ENCODE measurements at places on chromosomes 16 and 17. TPM values are rescaled to one million over a fixed set of nuclear protein-coding genes. Genes with fewer than 3 reads are reported as not detected.

The PRRT2 gene
- total RNA-seq, result 4.1 TPM

The LGALS9B gene
- not detected for total RNA-seq

The CCL14 gene
- not detected for total RNA-seq

GRCh38 chr17:75778861-75779249, 5.8 kb upstream of the UNK start:
- H3K27ac ChIP-seq, result peak overlapping the region; percentile 91
- H3K36me3 ChIP-seq, result peaks cover 26% of the 10 kb centered on the region
- H3K4me1 ChIP-seq, result peaks cover 25% of the 10 kb centered on the region

The MT3 gene
- not detected for total RNA-seq

- no peaks in the 10 kb centered on the region for H3K4me1 ChIP-seq
- peaks cover 44% of the 10 kb centered on the region for H3K27me3 ChIP-seq
- H3K4me3 ChIP-seq, result no peak overlapping the region
- H3K36me3 ChIP-seq, result no peaks in the 10 kb centered on the region
Observed at GRCh38 chr17:45904866-45905265, 10.5 kb downstream of the MAPT start.

GRCh38 chr16:75002474-75002873, 3.6 kb downstream of the ZNRF1 start:
- no peak overlapping the region for H3K27ac ChIP-seq
- DNase-seq, result no peak
- no peaks in the 10 kb centered on the region for H3K27me3 ChIP-seq
- H3K4me3 ChIP-seq, result no peak overlapping the region
- H3K36me3 ChIP-seq, result no peaks in the 10 kb centered on the region

The ABCC11 gene
- under 0.01 TPM for total RNA-seq

The HS3ST3A1 gene
- 7.1 TPM for total RNA-seq

The CALB2 gene
- 1.1 TPM for total RNA-seq

- H3K27me3 ChIP-seq, result peaks cover 5% of the 10 kb centered on the region
- H3K36me3 ChIP-seq, result no peaks in the 10 kb centered on the region
- no peak overlapping the region for H3K4me3 ChIP-seq
- no peak for DNase-seq
- H3K4me1 ChIP-seq, result peaks cover 21% of the 10 kb centered on the region
Observed at GRCh38 chr16:56921571-56921970, 10.4 kb upstream of the HERPUD1 start.

Measured in osteoblast (primary cell).